ENCODE measurements at places on chromosomes 1 and 21.
A peak's percentile ranks its signal among the peaks of the same experiment; 100 is the strongest.

- no peak for DNase-seq
Measured at GRCh38 chr21:23718446-23719285, 1888.6 kb downstream of the MRPL39 start.

GRCh38 chr1:65687428-65688214 lies 105.1 kb upstream of the PDE4B start:
- DNase-seq = no peak

DNA sequence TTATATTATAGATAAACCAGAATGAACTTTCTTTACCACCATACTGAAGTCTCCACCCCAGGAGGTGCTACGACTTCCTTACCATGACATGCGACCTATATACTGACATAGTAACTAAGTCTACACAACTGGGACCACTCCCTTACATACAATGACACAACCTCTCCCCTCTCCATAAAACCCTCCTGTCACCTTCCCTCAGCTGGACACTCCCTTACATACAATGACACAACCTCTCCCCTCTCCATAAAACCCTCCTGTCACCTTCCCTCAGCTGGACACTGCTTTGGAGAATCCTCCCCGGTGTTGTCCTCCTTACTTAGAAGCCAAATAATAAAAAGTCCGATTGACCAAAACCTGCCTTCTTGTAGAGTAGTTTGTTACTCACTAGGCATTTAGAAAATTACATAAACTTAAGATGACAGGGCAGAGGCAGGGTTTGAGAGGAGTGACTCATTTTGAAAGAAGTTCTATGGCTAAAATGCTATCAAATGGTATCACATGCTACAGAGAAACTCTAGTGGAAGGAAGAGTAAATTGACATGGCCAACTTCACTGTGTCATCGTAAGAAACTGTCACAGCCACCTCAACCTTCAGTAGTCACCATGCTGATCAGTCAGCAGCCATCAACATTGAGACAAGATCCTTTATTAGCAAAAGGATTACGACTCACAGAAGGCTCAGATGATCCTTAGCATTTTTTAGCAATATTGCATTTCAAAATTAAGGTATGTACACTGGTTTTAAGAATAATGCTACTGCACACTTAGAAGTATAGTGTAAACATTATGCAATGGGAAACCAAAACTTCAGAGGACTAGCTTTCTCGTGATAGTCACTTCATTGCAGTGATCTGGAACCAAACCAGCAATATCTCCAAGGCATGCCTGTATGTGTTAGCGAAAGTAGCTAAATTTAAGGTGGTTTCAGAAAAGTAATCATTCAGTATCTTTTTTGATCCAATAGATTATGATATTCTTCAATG lies 56.4 kb downstream of the AHCTF1 start:
- DNase-seq = peak; percentile 49

- no peak for DNase-seq
Measured at GRCh38 chr1:89484092-89485038, 40.3 kb upstream of the LRRC8B start.

GRCh38 chr21:27382404-27382803 lies 415.5 kb upstream of the ADAMTS5 start:
- DNase-seq = no peak

- no peak for DNase-seq
Measured at GRCh38 chr21:45631540-45631939, 12.0 kb upstream of the PCBP3 start.

DNA sequence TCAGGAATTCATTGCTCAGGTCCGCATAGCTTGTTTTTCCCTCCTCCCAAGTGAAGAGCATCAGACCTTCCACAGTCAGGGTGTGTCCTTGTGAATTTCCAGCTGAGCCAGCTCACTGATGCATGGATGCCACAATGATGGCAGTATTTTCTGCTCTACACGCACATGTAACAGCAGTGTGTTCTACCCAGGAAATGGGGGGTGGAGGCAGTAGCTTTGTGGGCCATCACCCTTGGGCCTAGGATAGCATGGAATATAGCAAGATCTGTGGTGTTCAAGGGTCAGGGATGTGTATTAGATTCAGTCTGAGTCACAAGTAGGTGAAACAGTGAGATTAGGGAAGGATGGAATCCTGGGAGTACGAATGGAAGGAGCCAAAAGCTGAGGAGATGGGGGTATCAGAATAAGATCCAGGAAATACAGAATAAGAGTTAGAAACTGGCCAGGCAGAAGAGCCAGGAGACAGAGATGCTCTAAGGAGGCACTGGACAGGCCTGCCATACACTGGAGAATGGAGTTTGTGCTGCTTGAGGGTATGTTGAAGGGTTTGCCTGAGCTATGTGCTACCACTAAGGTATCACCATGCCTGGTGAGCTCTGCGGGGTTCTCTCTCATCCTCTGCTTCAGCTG lies 90.6 kb upstream of the CNIH3 start:
- no peak for DNase-seq

DNA sequence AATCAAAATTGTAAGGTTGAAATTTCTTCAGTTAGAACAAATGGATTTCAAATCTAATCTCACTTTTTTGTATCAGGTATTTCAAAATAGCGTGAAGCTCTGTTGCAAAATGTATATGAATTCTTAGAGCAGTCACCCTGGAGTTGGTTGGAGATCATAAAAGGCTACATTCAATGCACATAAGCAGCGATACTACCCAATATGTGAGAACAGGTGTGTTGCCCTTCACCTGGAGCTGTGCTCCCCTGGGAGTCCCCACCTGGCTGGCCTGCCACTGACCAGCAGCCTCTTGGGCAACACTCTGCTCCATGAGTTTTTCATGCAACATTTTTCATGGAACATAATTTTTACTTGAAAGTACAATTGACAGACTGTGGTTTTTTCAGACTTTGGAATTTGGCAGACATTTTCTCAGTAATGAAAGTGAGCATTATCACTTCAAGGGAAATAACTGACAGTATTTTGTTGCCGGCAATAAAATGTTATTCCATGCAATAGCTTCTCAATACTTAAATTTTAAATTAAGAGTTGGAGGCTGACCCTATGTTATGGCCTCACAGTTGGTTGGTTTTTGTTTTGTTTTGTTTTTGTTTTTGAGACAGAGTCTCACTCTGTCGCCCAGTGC lies 95.1 kb downstream of the ST3GAL3 start:
- DNase-seq = no peak

GRCh38 chr1:115099693-115100050 lies 10.4 kb upstream of the TSPAN2 start:
- no peak for DNase-seq

DNA sequence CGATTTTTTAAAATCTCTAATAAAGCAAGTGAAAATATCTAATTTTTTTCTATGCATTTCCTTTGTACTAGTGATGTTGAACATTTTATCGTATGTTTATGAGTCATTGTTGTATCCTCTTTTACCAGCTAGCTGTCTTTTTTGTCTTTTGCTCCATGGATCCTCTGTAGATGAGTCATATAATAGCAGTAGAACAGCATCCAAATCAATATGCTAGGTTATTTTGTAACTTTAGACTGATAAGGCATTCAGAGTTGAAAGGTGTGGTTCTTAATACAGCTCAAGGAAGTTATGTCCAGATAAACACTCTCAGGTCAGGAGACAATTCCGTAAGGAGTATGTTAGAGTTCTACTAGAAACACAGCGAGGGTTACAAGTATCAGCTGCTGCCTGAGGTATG lies 31.9 kb downstream of the MAP10 start:
- DNase-seq = no peak

GRCh38 chr1:3364983-3365382 lies 89.5 kb upstream of the ARHGEF16 start:
- DNase-seq = no peak

- DNase-seq = no peak
Measured at GRCh38 chr1:30933874-30934252, 25.3 kb upstream of the SDC3 start.

GRCh38 chr1:39385067-39385988 lies 106.1 kb upstream of the BMP8A start:
- DNase-seq = no peak

GRCh38 chr1:116460261-116460660 lies 87.2 kb downstream of the ATP1A1 start:
- no peak for DNase-seq

GRCh38 chr1:33875862-33876261 lies 12.0 kb downstream of the HMGB4 start:
- DNase-seq = no peak

- no peak for DNase-seq
Measured at GRCh38 chr1:185734929-185735700, 924 bp downstream of the HMCN1 start.

- DNase-seq = no peak
Measured at GRCh38 chr21:18007121-18007520, 188.0 kb upstream of the C21orf91 start.

GRCh38 chr1:35454616-35455015 lies 102.6 kb downstream of the KIAA0319L start:
- DNase-seq = peak; percentile 42

GRCh38 chr1:203273869-203274602 lies 31.3 kb upstream of the BTG2 start:
- DNase-seq = no peak

DNA sequence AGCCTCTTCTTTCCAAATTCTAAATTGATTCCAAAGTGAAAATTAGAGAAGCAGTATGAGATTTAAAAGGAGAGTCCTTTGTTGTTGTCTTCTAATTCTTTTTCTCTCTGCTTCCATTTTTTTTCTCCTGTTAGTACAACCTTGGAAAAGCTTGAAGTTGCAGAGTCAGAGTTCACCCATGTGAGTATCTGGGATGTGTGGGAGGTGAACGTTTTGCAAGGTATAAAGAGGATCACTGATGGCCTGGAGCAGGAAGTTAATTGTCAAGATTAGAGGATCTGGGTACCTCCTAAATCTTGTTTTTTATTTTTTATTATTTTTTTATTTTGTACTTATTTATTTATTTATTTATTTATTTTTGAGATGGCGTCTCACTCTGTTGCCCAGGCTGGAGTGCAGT lies 7.7 kb upstream of the PSMD4 start:
- DNase-seq = no peak

GRCh38 chr1:169052727-169053126 lies 53.8 kb upstream of the ATP1B1 start:
- no peak for DNase-seq

DNA sequence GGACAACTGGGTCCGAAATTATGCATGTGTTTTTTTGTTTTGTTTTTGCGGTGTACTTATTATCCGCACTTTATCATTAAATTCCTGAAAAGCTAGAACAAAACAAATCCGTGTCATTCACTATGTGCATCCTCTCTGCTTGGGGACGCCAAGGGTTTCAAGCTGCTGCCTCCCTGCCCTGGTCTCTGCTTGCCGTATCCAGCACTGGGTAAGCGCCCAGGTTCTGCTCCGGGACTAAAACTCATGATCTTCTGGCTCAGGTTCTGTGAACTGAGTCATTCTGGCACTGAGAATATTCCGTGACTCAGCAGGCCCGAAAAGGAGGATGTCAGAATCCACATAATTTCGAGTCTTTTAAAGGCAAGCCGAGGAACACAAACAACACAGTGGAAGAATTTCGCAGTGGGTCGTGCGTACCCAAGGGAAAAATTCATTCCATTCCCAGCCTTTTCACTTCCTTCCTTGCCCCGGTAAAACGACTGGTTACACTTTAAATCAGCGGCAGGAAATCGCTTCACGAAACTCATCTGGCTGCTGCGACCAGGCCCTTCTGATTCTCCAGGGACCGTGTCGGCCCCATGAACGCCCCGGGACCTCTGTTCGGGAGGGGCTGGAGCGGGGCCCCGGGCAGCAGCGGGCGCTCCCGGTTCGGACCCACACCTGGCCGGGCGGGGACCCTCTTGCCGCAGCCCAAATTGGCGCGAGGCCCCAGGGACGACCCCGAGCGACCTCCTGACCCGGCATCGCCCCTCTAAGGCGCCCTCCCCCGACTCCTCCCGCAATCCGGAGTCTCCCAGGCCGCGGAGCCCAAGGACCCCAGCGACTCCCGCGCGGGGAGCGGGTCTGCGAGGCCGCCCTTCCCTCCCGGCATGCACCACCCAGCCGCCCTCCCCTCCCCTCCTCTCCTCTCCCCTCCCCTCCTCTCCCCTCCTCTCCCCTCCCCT lies 746 bp upstream of the LAMC1 start:
- DNase-seq = peak; percentile 95

DNA sequence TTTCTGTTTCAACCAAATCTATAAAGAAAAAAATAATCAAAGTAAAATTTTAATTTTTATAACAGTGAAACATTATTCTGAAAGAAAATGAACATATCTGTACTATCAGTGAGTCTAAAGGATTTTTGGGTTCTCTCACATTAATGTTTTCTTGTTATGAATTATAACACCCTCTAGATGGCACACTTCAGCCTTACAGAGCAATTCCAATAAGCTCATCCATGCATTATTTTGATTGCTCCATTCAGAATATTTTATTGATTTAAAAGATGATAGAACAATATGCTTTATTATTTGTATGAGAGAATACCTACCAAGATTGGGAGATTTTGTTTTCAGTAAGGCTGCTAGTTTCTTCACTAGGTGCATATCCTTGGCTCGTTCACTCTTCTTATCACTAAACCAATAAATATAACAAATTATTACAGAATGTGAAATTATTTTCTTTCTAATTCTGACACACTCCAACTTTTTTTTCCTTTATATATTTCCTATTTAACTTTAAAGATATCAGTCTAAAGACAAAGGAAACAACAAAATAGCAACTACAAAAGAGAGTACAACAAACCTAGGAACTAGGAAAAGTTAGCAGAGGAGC lies 82.4 kb downstream of the RAB3GAP2 start:
- DNase-seq = no peak

DNA sequence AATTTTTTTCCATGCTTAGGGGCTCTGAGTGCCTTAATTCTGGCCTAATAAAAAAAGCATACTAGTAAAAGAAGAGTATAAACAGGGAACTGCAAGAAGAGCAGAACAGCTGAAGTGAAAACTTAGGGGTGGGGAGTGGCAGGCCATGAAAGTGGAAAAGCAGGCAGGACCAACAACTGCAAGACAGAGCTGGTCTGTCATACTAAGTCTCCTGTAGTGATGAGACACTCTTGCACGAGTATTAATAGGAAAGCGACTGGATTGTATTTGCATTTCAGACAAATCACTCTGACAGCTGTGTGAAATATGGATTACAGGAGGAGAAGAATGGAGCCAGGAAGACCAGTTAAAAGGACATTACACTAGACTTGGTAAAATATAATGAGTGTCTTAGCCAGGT lies 449.9 kb downstream of the NUF2 start:
- DNase-seq = no peak

DNA sequence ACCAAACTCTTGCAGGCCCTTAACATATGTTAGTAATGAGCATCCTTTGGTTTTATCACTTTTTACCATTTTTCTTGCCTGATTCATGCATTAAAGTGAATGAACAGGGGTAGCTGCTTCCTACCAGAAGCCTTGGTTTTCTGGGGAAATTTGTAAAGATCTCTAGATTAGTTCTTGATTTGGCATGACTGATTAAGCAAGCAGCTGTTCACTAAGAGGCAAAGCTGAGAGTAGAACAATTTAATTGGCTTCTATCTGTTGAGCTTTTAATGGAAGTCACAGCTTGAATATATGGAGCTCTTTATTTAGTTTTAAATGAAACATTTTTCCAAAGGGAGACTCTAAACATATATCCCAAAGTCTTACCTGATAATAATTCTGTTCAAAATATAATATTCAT lies 23.6 kb downstream of the TLCD4 start:
- no peak for DNase-seq

Measured in AG04449 (cell line).